ENCODE measurements at places on chromosomes 11 and 22.
A peak's percentile ranks its signal among the peaks of the same experiment; 100 is the strongest.

DNA sequence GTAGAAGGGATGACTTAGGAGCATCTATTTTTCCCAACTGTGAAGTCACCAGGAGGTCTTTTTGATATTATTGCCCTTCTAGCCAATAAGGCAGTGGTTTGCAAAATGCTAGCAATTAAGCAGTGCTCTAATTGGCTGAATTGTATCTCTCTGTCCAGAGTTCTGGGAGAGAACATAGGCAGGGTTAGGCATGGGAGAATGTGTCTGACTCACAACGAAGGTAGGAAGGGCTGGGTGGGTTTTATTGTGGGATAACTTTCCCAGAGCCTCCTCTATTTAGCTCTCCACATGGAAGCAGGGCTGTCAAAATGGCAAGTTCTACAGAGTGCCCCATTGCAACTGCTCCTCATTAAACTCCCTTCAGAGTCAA lies 415.9 kb upstream of the CADM1 start:
- no peak for DNase-seq

GRCh38 chr11:24206030-24206429 lies 290.8 kb upstream of the LUZP2 start:
- DNase-seq = peak; percentile 32

- DNase-seq = no peak
Observed at GRCh38 chr11:80995523-80995922, 1554.7 kb upstream of the TENM4 start.

- no peak for DNase-seq
Observed at GRCh38 chr11:74019860-74020259, 11.0 kb upstream of the UCP3 start.

- no peak for DNase-seq
Observed at GRCh38 chr11:59193587-59194130, 19.1 kb downstream of the MPEG1 start.

GRCh38 chr11:70507466-70508230 lies 109.3 kb downstream of the CTTN start:
- peak; percentile 33 for DNase-seq

DNA sequence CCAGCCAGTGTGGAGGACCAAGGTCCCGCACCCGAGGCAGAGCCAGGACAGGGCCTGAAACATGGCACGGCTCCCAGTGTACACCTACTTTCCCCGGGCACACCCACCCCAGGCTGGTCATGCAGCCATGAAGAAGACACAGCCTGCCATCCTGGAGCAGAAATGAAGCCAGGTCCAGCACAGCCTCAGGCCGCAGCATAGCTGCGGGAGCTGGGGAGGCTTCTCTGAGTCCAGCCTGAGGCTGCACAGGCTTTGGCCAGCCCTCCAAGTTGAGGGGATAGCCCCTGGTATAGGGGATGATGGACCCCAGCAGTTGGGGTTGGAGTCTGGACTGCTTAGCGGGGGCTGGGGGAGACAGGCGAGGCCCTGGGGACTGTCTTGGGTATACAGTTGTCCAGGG lies 2.9 kb upstream of the HDAC10 start:
- no peak for DNase-seq

- no peak for DNase-seq
Observed at GRCh38 chr11:90874986-90875385, 652.1 kb upstream of the CHORDC1 start.

- no peak for DNase-seq
Observed at GRCh38 chr22:23835484-23836144, 3.2 kb downstream of the DERL3 start.

GRCh38 chr11:56740107-56740506 lies 8.4 kb downstream of the OR9G4 start:
- DNase-seq = no peak

DNA sequence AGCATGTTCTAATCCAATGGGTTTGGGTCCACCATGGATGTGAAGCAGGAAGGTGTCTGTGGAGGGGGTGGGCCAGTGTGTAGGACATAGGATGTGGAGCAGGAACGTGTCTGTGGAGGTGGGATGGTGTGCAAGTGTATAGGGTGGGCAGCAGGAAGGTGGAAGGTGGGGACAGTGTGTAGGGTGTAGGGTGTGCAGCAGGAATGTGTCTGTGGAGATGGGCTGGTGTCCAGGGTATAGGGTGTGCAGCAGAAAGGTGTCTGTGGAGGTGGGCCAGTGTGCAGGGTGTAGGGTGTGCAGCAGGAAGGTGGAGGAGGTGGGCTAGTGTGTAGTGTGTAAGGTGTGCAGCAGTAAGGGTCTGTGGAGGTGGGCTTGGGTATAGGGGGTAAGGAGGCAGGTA lies 1068.0 kb downstream of the NTM start:
- no peak for DNase-seq

DNA sequence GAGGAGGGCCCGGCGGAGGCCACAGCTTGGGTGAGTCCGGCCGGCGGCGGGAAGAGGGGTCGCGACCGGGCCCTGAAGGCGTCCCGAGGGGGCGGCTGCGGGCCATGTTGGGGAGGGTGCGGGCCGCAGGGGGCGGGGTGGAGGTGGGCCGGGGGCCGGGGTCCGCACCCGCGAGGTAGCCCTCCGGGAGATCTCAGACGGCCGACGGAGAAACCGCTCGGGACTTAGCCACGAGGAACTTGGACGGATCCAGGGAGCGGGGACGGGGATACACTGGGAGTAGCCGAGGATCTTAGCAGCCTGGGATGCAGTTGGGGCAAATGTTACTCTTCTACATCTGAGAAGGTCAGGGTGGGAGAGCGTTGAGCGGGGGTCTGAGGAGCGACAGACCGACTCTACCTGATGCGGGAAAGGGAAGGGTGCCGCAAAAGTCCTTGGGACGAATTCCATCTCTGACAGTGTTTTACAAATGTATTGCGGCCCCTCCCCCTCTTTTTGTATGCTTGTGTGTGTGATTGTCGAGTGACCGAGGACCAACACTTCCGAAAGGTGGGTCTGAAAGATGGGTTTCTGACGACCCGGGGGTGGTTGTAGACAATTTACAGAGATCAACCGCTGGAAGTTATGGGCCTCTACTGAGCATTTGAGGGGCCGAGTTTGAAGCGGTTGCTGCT lies 658 bp downstream of the STIP1 start:
- DNase-seq = peak; percentile 53

- DNase-seq = no peak
Observed at GRCh38 chr22:47042861-47043496, 280.5 kb downstream of the TBC1D22A start.

DNA sequence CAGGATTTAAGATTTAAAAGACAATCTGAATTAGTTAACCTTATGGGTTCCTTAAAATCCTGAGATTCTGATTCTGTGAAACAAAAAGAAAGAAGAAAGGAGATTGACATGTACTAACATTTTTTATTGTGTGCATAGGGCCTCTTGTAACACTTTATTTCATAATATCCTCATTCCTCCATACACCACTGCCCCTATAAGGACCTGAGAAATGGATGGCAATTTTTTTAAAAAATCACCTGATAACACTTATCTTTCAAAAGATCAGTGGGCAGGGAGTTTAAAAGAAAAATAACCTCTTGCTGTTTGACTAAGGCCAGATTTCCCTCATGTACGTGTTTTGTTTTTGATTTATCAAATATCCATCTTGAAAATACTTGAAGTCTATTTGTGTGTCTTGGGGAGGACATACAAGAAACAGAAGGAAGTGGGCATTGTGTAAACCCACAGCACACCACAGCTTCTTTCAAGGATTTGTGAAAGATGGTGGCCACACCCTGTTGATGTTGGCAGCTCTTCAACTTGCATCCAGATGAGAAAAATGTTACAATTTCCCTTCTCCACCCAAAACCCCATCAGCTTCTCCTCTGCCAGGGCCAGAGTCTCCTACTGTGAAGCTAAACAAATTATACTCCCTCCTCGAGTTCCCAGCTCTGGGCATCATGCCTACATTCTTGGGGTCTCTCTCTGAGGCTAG lies 35.0 kb upstream of the MPEG1 start:
- DNase-seq = no peak

GRCh38 chr22:20783844-20784723 lies 10.2 kb downstream of the SERPIND1 start:
- DNase-seq = peak; percentile 63

- DNase-seq = no peak
Observed at GRCh38 chr11:109658190-109658589, 236.2 kb downstream of the C11orf87 start.

DNA sequence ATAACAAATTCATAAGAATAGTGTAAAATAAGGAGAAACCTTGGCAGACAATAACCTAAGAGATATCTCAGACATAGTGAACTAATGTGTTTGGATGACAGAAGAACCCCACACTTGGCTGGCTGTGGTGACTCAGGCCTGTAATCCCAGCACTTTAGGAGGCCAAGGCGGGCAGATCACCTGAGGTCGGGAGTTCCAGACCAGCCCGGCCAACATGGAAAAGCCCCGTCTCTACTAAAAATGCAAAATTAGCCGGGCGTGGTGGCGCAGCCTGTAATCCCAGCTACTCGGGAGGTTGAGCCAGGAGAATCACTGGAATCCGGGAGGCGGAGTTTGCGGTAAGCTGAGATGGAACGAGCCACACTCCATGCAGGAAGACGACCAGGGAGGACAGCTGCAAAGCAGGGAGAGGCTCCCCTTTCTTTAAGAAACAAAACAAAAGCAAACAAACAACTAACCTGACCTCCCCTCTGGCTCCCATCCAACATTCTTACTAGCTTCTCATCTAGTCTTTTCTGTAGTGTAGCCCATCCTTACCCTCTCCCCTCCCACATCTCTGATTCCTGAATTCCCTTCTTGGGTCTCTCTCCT lies 84.2 kb downstream of the ZNF280B start:
- DNase-seq = no peak

GRCh38 chr11:46903846-46904245 lies 14.5 kb downstream of the LRP4 start:
- no peak for DNase-seq

DNA sequence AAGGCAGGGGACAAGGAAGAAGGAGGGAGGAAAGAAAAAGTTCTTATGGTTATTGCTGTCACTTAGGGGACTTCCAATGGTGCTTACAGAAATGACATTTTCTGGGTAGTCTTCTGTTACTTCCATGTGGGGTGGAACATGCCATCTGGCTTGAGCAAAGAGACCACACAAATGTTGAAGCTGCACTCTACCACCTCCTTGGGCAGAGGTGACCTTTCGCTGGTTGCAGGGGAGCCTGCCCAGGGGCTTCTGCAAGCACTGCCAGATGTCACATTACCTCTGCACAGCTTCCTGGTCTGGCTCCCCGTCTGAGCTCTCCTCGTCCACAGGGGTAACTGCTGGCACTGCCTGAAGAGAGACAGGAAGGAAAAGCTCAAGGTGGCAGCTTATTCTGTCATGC lies 32.6 kb upstream of the APOA1 start:
- DNase-seq = no peak

DNA sequence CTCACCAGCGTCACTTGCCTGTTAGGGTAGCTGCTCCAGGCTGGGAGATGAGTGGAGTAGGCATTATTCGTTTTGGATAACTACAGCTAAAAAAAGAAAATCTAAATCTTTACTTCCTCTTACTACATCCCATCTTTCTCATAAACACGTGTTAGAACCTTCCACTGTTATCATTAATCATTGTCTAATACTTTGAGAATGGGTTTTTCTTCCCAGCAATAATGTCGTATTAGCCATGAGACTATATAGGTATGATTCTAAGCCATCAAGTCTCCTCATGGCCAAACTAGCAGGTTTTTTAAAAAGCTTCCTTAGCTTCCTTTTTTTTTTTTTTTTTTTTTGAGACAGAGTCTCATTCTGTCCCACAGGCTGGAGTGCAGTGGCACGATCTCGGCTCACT lies 3.9 kb upstream of the TEF start:
- no peak for DNase-seq

GRCh38 chr11:79758325-79758724 lies 317.5 kb upstream of the TENM4 start:
- no peak for DNase-seq

DNA sequence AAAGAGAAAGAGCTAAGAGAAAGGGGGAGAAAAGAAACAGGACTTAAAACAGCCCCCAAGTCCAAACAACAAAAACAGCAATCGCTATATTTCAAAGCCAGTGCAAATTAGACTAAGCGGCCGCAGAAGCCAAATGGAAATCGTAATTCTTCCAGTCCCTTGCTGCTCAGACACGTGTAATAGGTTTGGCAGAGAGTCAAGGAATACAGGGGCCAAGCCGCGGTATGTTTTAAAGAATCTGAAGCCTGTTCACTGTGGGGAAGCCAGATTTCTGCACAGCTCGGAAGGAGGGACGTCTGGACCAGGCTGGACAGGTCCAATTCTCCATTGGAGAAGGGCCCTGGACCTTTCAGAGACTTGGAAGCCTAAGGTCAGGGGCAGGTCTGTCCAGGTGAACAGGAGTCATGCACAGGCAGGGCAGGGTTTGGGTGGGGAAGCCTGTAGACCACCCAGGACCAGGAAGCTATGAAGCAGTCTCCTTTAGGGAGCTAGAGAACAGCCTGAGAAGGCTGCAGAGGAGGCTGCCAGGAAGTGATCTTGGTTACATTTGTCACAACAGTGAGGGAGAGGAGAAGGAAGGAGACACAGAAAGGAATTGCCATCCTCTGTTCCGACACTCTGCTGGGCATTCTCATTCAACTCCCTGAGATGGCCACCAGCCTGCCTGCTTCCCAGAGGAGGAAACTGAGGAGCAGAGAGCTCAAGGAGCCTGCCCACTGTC lies 265.5 kb upstream of the ISX start:
- peak; percentile 67 for DNase-seq

- no peak for DNase-seq
Observed at GRCh38 chr22:45248832-45249561, 8.3 kb upstream of the KIAA0930 start.

DNA sequence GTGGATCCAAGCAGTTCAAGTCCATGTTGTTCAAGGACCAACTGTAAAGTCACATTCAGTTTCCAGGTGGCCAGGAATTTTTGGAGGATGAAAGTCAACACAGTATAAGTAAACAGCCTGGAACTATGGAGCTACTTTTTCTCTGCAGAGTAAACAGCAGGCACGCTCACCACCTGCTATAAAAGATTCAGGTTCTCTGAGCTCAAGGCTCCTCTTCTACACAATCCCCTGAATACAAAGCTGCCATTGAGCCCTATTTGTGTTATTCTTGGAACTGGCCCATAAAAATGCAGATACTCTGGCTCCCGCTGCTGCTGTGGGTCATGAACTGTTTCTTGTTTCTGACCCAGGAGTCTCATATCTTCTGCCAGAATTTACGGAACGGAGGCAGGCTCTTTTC lies 56.9 kb upstream of the PRR5 start:
- no peak for DNase-seq

DNA sequence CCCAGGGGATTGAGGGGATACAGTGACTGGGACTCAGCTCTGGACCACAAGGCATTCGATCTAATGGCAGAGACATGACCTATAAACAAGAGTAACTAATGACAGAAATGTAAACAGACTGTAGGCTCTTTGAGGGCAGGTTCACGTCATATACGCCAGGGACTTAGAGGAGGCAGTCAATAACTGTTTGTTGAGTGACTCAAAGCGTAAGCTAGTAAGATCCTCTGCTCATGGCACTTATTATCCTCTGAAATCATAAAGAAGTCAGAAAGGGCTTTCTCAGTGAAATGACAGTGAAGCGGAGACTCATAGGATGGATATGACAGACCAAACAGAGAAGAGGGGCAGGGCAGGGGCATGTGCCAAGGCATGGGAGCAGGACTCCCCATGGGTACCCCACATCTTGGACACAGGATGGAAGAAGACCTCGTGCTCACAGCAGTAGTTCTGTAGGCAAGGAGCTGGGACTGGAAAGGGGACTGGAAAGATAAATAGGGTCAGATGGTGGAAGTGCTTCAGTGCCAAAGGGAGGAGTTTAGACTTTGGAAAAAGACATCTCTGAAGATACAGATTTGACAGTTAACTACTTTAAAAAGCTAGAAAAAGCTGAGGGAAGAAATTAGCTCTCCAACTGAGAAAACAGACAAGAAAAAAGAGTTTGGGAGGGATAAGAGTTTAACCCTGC lies 72.7 kb downstream of the SLC1A2 start:
- DNase-seq = no peak
